Aorta (tissue), 5 donors: ENCODE measurements at places on chromosomes 7 and 10. TPM values are rescaled to one million over a fixed set of nuclear protein-coding genes. Genes with fewer than 3 reads are reported as not detected.

GRCh38 chr10:3081383-3081981 lies 14.1 kb downstream of the PFKP start:
- DNase-seq, result no peak

Gene IGFBP3
- total RNA-seq, result 143 TPM

DNA sequence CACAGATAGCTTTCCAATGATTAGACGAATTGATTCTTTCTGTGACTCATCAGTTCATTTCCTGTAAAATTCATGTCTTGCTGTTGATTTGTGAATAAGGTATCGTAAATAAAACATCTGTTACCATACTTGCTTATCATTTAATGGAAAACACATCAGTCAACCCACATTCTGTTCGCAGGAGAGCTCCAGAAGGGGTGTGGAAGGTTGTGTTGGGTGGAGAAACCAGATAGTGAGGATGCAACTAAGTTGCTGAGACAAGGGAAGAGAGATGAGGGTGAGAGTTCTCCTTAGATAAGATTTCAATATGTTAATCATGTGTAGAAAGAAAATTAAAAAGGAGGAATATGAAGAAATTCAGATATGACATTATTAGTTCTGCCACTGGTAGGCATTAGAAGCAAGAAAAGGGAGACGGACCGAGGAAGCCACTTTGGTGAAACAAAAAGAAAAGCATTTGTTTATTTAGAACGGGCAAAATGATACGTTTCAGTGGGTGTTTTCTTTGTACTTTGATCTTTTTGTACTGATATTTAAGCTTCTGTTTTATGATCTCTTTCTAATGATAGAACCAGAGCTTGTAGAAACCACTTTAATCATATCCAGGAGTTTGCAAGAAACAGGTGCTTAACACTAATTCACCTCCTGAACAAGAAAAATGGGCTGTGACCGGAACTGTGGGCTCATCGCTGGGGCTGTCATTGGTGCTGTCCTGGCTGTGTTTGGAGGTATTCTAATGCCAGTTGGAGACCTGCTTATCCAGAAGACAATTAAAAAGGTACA lies 7.8 kb downstream of the CD36 start:
- no peak for DNase-seq

- no peak for DNase-seq
Measured at GRCh38 chr10:108775911-108776475, 1147.3 kb downstream of the XPNPEP1 start.

Gene RTKN2
- total RNA-seq, result 0.21 TPM

Gene AKR1C8
- 0.30 TPM for total RNA-seq

GRCh38 chr7:151964951-151965350 lies 8.7 kb downstream of the GALNTL5 start:
- DNase-seq, result no peak

Gene TRPV5
- total RNA-seq, result not detected

DNA sequence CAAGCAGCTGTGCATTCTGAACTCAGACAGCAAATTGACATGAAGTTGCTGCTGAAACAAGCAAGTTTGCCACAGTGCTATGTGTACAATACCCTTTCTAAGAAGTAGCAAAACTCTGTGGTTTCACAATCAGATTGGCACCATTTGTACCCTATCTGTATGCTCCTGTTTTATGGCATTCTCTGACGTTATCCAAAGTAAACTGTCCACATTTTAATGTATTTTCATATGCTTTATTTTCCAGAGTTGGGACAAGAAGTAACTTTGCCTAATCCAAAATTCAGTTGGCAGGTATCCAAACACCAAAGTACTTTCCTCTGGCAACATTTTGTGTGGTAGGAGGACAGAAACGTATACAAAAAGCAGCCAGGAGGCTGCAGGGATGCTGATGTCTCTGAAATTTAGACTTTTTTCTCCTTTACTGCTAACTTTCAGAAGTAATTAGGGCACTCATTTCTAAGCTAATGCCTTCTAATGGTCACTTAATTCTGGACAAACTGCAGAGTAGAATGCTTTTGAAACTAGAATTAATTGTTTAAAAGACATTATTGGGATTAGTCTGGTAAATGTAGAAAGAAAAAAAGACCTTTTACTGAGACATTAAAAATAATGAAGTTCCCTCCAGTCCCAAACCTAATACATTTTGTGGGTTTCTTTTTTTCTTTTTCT lies 414.7 kb upstream of the NRP1 start:
- no peak for DNase-seq

Gene PIP
- not detected for total RNA-seq

DNA sequence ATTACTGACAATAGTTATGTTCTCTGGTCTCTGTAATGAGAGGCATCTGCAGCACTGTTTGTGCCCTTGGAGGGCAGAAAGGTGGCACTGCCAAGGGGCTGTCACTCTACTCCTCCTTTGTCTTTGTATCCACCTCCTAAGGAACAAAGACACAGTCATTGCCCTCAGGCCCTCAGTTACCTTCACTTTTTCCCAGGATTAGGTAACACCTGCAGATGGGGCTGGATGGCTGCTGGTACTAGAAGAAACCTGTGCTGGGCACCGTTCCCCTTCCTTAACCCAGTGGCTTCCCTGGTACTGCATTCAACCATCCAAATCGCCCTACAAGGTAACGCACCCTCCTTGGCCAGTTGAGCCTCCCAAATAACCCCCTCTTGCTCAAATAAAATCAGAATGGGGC lies 246.9 kb upstream of the NEBL start:
- no peak for DNase-seq

- DNase-seq, result no peak
Measured at GRCh38 chr7:147438216-147438615, 1152.3 kb upstream of the C7orf33 start.

Gene UNCX
- not detected for total RNA-seq

Gene PCGF6
- 8.1 TPM for total RNA-seq

- no peak for DNase-seq
Measured at GRCh38 chr10:97843281-97843671, 6.4 kb upstream of the GOLGA7B start.

GRCh38 chr7:70237831-70238575 lies 639.7 kb downstream of the AUTS2 start:
- no peak for DNase-seq

DNA sequence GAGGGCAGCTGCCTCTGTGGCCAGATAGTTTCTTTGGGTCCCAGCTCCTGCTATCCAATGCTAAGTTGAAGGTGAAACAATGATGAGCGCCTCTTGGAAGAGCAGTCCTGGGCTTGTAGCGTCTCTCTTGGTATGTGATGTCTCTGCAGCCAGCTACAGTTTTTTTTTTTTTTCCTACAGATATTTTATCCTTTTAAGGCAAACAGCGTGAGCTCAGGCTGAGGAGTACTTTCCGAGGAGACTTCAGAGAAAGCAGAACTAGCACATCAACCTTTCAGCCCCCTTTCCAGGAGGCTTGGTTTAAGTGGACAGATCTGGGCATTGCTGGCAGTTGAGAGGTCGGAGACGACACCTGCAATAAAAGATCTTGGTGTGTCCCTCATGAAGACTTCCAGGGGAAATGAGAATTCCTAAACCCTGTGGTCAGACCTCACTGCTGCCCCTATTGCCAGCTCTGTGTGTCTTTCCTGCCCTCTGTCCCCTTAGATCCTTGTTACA lies 9.1 kb downstream of the PRKG1 start:
- DNase-seq, result no peak

- no peak for DNase-seq
Measured at GRCh38 chr7:68224041-68224741, 1227.6 kb downstream of the TYW1 start.

DNA sequence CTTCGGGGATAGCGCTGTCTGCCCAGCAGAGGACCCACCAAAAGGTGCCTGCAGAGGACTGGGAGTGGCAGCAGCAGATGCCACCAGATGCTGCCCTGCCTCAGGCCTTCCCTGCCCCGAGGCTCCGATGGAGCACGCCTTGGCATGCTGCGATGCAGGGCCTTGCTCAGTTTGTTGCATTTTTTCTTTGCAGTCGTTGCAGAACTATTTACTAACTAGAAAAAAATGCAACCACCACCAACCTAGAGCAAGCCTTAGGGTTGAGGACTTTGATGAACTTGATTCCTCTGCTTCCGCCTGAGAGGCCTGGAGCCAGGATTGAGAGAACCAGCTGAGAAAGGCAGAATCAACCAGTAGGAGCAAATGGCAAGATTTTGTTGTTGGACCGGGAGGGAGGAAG lies 585.6 kb upstream of the MKI67 start:
- no peak for DNase-seq

- DNase-seq, result no peak
Measured at GRCh38 chr7:46993396-46993795, 588.5 kb downstream of the TNS3 start.

Gene ATRNL1
- 27.5 TPM for total RNA-seq

- peak; percentile 64 for DNase-seq
Measured at GRCh38 chr7:149772241-149772955, 990 bp downstream of the ZNF467 start.

- DNase-seq, result no peak
Measured at GRCh38 chr10:4216726-4217125, 431.7 kb upstream of the KLF6 start.

DNA sequence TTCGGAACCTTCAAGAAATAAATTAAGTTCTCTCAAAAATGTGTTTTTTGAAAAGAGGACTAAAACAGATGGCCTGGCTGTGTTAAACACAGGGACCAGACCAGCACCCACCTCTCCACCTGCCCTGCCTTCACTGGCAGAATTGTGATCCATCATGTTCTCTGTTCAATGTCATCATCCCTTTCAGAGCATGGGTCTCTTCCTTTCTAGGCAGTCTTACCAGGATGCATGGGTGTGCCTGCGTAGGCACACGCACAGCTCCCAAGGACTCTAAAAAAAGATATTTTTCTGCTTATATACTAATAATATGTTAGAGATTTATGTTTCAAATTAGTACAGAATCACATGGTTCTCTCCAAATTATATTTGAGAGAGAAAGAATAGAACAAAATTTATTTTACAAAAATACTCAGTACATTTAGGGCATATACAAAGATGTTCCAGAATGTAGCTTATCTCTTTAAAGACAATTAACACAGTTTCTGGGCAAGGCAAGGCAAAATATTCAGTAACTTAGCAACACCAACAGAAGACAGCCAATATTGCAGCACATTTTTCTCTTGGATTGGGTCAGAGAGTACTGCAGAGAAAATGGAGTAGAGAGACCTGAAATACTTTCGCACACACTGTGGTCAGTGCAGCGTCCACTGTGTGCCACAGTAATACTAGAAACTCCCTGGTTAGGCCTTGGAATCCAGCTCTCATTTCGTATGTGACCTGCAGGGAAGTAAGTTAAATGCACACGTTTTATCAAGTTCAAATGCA lies 52.8 kb downstream of the EGFR start:
- DNase-seq, result no peak

Gene FAM241B
- total RNA-seq, result 6.6 TPM

DNA sequence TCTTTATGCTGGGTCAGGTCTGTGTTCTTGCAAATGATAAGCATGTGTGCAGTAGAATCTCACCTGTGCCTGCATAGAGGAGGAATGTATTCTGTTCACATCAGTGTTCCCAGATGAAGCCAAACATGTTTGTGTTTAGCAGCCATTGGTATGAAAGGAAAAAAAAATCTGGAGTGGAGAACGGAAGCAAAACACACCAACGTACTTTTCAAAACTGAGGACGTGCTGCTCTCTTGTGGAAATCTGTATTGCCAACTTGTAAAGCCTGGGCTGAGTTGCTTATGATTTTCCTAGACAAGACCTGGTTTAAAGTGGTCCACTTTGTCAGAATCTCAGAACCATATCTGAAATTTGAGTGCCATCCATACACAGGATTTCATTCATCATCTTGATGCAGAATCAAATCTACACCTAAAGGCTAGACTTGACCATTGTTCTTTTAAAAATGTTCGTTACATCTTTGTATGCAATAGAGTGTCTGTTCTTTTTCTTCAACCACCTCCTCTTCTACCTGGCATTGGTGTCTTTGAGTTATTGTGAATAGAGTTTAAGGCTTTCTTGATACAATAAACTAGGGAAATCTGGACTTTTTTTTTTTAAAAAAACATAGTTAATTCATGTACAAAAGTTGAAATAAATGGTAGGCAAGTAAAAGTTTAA lies 367.7 kb downstream of the PHF14 start:
- DNase-seq, result no peak

DNA sequence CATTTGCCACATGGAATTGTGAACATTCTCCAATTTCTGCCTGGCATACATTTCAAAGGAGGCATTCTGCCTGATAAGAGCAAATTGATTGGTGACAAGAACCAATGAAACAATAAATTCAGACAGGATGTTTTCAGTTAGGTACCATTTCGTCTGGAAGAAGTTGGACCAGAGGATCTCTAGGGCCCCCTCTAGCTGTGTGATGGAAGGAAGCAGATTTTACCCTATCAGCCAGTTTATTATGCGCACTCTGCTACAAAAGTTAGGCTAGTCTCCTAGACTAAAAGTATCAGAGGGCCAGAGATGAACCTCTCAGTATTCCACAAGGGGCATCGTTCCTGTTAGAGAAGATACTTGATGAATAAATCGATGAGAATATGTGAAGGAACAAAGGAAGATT lies 118.0 kb downstream of the BUB3 start:
- no peak for DNase-seq

Gene PNLIPRP2
- not detected for total RNA-seq

- DNase-seq, result no peak
Measured at GRCh38 chr7:41567031-41567730, 135.7 kb downstream of the INHBA start.

Gene DGKB
- 0.96 TPM for total RNA-seq

Gene CAV1
- 229 TPM for total RNA-seq

Gene MBL2
- total RNA-seq, result not detected

DNA sequence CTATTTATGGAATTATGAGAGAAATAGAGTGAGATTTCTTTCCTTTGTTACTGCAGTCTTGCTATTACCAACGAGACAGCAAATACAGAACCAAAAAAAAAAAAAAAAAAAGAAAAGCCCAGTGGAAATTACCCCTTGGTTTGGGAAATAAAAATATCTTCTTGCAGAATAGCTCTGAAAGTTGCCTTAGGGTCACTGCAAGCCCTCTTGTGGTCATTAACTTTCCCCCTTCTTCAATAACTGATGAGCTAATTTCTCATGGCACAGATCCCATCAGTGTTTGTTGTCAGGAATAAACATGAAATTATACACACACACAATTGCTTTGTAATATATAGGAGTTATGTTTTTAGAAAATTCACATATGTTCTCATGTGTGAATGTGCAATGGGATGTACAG lies 111.0 kb upstream of the FEZF1 start:
- no peak for DNase-seq

DNA sequence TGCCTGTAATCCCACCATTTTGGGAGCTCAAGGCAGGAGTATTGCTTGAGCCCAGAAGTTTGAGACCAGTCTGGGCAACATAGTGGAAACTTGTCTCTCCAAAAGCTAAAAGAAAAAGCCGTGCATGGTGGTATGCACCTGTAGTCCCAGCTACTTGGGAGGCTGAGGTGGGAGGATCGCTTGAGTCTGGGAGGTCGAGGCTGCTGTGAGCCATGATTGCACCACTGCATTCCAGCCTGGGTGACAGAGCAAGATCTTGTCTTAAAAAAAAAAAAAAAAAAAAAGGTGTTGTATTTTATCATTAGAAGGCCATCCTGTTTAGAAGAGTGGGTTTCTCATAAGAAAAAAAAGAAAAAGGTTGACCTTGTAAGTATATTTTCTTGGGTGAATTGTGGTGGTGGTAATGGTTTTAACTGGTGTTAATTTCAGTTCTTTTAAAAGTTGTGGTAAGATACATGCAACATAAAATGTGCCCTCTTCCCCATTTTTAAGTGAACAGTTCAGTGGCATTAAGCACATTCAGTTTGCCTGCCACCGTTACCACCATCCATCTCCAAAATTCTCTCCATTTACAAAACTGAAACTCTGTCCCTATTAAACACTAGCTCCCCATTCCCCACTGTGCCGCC lies 34.7 kb downstream of the GRIFIN start:
- DNase-seq, result no peak
